ENCODE measurements at places on chromosomes 2 and 18. TPM values are rescaled to one million over a fixed set of nuclear protein-coding genes. Genes with fewer than 3 reads are reported as not detected.

DNA sequence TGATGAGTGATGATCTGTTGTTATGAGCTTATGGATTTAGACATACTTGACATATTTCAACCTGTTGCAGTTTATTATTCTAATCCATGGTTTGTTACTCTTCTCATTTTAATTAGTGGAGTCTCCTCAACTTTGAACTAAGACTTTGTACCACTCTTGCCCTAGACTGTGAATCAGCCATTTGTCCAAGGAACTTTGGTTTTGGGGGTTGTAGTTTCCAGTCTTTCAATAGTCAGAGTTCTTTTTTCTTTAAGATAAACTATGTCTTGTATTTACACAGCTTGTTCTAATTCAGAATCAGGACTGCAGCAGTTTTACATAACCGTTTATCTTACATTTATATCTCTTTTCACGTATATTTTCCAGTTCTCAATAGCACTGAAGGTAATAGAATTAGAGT, 133.6 kb downstream of the GULP1 start:
- DNase-seq: no peak

GRCh38 chr2:1450915-1451314, 37.7 kb downstream of the TPO start:
- no peak for DNase-seq

- no peak for DNase-seq
These were observed 144.1 kb downstream of the ZFP36L2 start for GRCh38 chr2:43082111-43082894.

DNA sequence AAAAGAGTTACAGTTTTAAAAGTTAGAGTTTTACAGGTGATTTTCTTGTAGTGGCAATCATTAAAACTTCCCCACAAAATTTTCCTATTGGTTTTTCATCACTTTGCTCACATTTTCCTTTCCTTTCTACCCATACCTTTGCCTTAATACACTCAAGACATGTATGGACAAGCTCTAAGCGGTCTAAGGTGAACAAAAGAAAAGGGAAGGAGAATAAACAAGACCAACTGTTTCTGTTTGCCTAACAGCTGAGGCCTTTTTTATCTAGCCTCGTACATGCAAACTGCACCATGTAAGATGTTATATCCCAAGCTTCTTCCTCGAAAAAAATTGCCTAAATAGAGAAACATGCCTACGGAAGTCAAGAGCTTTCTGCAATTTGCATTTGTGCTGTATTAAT, 33.9 kb upstream of the TBC1D8 start:
- DNase-seq: no peak

GRCh38 chr18:13451661-13452387, 233.3 kb downstream of the LDLRAD4 start:
- DNase-seq: no peak

- DNase-seq: no peak
These were observed 103.1 kb downstream of the SNTG2 start for GRCh38 chr2:1053786-1054185.

- no peak for DNase-seq
These were observed 237.5 kb downstream of the KLHL29 start for GRCh38 chr2:23622466-23622865.

- no peak for DNase-seq
These were observed 123.3 kb downstream of the HDAC4 start for GRCh38 chr2:239277401-239278085.

DNA sequence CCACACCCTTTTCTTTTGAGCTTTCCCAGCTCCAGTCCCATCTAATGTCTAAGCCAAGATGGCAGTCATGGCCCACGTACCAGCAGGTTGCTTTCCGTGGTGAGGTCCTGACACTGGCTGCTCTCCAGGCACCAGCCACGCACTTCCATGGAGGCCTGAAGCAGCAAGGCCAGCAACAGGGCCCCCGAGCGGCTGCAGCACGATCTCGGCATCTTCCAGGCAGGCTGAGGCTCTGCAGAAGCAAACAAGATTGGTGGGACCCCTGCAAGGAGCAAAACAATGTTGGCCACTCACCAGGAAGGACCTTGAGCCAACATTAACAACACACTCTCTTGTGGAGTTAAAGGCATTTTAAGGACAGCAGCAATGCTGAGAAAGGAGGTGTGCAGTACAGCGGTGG, 3.8 kb downstream of the POMC start:
- DNase-seq: no peak

GRCh38 chr18:7575465-7576028, 8.4 kb downstream of the PTPRM start:
- DNase-seq: no peak

DNA sequence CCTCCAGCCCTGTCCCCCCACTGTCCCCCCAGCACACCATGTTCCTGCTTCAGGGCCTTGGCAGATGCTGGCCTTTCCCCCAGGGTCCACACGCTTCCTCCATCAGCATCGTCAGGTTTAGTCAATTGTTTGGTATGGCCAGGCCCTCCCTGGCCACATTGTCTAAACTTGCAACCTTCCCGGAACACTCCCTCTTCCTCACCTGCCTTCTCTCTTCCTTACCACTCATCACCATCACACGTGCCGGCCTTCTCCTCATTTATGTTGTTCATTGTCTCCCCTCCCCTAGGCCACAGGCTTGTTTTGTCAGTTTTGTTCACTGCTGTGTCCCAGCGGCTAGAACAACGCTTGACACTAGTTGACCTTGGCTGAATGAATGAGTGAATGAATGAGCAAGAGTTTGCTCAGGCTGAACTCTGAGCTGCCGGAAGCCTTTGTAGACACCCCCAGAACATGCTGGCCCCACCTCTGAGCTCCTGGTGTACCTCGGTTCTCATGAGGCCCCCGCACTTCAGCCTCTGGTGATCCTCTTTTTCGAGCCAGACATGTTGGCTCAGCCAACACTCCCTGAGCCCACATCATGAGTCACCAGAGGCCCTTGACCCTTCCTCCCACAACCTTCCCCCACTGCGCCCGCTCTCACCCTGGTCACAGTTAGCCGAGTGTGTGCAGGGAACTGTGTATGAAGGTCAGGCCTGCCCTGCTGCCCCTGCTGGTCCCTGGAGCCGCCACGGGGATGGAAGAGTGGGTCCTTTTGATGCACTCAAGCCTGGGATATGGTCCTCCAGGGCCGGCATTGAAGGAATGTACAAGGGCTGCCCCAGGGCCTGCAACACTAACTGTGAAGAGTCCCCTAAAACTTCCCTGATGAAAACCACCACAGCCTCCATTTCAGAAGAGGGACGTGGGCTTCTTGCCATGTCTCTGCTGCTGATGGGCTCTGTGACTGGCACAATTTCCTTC, 57.5 kb downstream of the HS1BP3 start:
- DNase-seq: no peak

- DNase-seq: no peak
These were observed 39.4 kb downstream of the ACOXL start for GRCh38 chr2:110771547-110772382.

- DNase-seq: no peak
These were observed 31.8 kb upstream of the FSHR start for GRCh38 chr2:49186050-49186648.

GRCh38 chr18:76075777-76076176, 419.3 kb downstream of the ZNF516 start:
- DNase-seq: no peak

- no peak for DNase-seq
These were observed 355.1 kb upstream of the ZC3H15 start for GRCh38 chr2:186130748-186131641.

GRCh38 chr2:132776287-132776686, 106.3 kb upstream of the LYPD1 start:
- DNase-seq: no peak

- no peak for DNase-seq
These were observed 497.2 kb downstream of the THSD7B start for GRCh38 chr2:137262594-137262993.

DNA sequence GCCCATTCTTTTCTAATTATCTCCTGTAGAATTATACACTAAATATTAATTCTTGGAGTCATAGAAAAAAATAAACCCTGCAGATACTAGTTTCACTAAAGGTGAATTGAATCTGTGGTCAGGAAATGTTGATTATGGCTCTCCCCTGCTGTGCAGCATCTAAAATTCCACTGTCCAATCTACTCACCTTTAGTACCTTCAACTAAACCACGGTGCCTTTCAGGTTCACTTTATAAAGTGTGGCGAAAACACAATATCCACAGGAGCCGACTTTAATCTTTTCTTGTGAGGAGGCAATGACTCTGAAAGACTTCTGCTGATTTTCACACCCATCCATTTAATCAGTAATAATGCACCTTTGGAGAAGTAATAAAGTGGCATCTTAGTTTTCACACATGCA, 402.3 kb downstream of the THSD7B start:
- no peak for DNase-seq

DNA sequence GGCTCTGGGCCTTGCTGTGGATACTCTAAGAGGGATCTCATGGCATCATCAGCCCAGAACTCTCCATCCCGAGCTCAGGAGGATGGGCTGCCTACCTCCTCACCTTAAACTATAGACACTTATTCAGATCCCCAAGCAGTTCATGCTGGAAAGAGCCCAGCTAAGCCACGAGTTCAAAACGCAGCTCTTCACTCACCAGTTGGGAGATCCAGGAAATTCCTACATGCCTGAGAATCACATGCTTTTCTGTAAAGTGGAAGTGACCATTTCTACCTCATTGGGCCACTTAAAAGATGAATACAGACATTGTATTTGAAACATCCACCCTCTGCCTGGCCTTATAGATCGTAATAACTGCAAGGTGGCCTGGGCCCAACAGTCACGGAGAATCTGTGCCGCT, 6.6 kb downstream of the ATOH8 start:
- no peak for DNase-seq

DNA sequence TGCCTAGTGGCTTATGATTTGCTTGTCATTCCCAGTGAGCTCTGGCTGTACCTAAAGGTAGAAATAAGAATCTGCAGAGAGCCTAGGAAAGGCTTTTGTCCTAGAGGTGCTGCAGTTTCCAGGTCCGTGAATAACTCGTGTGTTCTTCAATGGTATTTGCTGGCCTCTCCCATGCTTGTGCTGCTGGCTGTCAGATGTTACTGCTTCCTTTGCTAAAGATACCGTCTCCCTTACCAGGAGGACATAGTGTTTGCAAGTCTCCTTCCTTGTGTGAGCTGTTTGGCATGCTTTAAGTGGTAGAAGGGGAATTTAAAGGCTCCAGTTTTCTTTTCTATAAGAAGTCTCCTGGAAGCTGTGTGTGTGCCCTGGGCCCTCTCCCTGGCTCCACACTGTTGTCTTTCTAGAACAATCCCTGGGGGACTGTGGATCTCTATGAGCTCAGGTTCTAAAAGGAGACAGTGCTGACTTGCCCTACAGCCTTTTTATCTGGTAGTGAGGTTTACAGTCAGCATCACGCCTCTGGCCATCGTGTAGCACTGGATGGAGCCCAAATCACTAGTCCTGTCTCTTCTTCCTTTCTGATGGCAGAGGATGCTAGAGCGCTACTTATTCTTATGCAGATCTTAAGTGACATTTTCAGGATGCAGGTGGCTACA, 65.8 kb downstream of the RNF144A start:
- DNase-seq: no peak

DNA sequence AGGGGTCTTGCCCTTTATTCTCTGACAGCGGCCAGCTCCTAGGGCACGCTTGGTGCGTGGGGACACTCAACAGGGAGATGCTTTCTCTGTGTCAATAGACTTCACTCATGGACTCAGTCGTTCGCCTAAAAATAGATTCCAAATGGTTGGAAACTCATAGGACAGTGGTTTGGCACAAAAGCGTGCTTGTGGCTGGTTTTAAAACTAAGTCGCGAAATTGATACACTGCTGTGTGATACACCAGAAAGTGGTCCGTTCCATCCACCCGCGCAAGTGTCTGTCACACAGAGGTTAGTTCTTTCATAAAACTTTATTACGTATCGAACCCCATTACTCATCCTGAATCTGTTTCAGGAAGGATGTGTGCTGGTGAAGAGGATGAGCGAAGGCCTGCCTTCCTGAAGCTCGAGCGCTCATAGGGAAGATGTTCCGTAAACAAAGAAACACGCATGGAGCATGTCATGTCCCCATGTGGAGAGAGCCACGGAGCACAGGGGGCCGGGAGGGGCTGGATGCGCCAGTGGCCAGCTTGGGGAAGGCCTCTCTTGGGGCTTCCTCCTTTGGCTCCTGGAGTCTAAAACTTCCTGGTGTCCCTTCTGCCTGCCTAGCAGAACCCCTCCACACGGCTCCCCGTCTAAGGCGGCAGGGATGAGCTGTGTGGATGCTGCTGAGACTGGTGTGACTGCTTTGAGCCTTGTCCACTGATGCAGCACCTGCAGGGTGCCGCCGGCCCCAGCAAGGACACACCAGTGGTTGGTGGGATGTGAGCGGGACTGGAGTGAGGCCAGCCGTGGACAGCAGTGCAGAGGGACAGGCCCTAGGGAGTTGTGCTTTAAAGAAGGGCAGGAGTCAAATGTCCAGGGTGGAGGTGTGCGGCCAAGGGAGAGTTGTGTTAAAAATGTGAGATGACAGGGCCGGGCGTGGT, 207.2 kb downstream of the GBX2 start:
- DNase-seq: no peak

DNA sequence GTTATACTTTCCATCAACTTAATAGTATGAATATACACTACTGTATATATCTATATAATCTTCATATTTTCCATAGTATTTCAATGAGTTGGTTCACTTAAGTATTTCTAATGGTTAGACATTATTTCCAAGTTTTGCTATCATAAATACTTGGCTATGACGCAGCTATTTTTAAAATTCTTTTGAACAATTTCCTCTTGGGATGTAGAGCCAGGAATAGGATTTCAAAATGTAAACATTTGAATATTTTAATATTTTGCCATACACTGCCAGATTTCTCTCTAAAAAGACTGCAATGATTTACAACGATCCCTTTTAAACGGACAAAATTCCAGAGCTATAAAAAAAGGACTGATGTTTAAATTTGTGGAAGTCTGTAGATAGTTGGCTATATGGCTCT, 95.6 kb downstream of the NUP35 start:
- no peak for DNase-seq

CHRND gene
- 0.96 TPM for polyA plus RNA-seq

C1QL2 gene
- polyA plus RNA-seq: not detected

METAP1D gene
- 25.8 TPM for polyA plus RNA-seq

DNAJC5G gene
- polyA plus RNA-seq: 2.0 TPM

SCN3A gene
- polyA plus RNA-seq: 0.60 TPM

FLACC1 gene
- polyA plus RNA-seq: 3.1 TPM

MC2R gene
- not detected for polyA plus RNA-seq

VAMP8 gene
- 89.3 TPM for polyA plus RNA-seq

GALR1 gene
- 0.15 TPM for polyA plus RNA-seq

ANKRD44 gene
- polyA plus RNA-seq: 15.5 TPM

SLC19A3 gene
- 10.7 TPM for polyA plus RNA-seq

TRIP12 gene
- 220 TPM for polyA plus RNA-seq

VPS4B gene
- 62.1 TPM for polyA plus RNA-seq

ACADL gene
- 31.5 TPM for polyA plus RNA-seq

VIL1 gene
- 23.3 TPM for polyA plus RNA-seq

DCDC2C gene
- polyA plus RNA-seq: 0.65 TPM

SF3B6 gene
- 145 TPM for polyA plus RNA-seq
